ENCODE measurements at places on chromosomes 16 and 17.

DNA sequence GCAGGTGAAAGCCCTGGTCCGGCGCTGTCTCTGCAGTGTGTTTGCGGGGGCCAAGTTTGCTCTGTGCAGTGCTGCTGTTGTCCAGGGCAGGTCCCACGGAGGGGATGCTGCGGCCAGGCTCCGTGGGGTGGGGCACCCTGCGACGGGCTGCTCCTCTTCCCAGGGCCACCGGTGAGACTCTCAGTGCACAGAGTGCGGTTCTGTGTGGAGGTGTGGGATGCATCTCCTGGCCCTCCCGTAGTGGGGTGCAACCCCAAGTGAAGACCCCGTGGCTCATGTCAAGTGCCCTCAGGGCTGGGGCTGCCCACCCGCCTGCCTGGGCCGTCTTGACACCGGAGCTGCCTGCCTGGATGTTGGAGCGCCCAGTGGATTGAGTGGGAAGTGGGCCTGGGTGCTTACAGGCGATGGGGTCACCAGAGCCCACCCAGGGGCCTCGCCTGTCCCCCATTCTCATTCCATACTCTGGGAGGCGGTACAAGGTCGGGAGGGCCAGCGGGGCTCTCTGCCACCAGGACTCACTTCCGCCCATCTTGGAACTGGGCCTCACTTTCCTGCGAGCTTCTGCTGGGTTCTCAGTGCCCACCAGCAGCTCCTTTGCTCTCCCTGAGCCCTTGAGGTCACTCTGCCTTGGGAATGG lies 119.9 kb downstream of the BANP start:
- no peak for DNase-seq

GRCh38 chr16:17275076-17276009 lies 195.4 kb downstream of the XYLT1 start:
- DNase-seq = no peak

DNA sequence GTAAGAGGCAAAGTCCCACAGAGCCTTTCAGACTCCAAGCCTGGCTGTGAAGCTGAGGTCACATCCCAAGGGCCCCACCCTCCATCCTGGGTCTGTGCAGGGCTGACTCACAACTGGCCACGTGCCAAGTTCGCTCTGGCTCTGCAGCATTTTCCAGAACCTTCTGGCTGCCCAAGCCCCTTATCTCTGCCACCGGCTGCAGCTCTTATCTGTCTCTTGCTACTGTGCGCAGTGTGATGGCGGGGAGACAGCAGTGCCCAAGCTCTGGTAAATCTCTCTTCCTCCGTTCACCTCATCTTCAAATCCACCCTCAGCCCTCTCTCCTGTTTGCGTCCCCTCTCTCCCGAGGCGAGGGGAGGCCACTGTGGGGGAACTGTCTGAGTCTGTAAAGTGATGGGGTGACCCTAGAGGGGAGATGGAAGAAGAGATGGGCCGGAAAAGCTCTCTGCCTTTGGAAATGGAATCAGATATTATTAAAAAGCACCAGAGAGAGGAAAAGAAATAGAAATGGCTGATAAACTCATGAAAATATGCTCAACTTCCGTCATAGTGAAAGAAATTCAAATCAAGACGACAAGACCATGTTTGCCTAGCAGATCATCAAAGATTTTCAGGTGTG lies 162.7 kb upstream of the CDC42EP4 start:
- DNase-seq = no peak

DNA sequence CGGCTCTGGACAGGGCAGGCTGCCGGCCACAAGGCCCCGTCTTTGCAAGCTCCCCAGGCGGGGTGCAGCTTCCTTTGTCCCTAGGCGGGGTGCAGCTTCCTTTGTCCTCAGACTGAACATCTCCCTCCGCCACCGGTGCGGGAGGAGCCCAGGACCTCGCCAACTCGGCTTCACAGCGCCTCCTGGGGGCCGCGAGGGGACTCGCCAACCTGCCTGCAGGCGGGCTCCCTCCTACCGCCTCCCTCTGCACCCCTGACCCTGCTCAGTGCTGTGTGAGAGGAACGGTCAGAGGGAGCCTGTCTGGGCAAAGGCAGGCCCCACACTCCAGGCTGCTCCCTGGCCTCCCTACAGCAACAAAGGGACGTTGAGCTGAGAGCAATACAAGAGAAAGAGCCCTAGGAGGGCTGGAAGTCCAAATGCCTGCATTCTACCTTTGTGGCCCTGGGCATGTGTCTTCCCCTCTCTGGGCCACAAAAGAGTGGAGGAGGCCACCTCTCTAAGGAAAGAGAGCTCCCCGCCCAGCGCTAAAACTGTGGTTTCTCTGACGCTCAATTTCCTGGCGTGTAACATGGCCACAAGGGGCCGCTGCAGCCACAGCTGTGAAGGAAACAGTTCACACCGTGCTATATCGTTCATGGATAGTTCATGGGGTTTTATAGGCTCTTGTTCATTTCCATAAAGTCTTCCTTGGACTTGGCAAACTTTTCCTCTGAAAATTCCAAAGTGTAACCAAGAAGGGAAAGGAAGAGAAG lies 20.9 kb upstream of the KRT19 start:
- peak; percentile 81 for DNase-seq

GRCh38 chr17:6749519-6749918 lies 6.3 kb upstream of the XAF1 start:
- DNase-seq = no peak

- no peak for DNase-seq
Measured at GRCh38 chr17:71900621-71901229, 220.1 kb upstream of the SOX9 start.

DNA sequence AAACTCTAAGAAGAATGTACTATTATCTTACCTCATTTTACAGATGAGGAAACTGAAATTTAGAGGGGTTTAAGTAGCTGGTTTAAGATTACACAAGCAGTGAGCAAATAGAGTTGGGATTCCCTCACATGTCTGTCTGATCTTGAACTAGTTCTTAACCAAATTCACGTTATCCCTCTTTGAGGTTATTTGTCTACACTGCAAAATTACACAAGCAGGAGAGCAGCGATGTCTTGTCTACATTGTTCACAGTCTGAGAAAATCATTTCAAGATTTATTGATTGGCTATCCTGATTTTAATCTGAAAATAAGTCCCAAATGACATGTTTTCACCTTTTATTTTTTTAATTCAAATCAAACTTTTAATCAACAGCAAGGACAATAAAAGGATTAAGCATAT lies 56.9 kb downstream of the SOX9 start:
- DNase-seq = no peak

- peak; percentile 69 for DNase-seq
Measured at GRCh38 chr17:74543891-74544760, 1.8 kb downstream of the CD300C start.

- no peak for DNase-seq
Measured at GRCh38 chr17:68613739-68614298, 12.7 kb upstream of the FAM20A start.

DNA sequence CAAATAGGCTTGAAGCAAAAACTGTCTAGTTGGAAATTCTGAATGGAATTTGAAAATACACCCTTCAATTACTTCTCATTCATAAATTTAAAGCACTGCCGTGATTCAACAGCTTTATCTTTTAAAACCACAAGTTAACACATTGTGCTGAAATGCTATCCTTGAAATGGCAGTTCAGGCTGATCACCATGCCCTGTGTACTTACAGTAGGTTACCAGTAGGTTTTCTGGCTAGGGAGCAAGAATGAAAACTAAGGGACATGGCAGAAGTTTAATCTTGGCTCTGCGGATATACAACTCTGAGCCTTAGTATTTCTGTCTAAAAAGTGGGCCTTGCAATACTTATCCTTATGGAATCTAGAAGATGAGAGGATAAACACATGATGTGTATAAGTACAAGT lies 28.0 kb downstream of the NXPH3 start:
- no peak for DNase-seq

- peak; percentile 89 for DNase-seq
Measured at GRCh38 chr17:82920150-82920549, 80.3 kb upstream of the ZNF750 start.

- no peak for DNase-seq
Measured at GRCh38 chr16:15708096-15708495, 58.1 kb downstream of the NDE1 start.

DNA sequence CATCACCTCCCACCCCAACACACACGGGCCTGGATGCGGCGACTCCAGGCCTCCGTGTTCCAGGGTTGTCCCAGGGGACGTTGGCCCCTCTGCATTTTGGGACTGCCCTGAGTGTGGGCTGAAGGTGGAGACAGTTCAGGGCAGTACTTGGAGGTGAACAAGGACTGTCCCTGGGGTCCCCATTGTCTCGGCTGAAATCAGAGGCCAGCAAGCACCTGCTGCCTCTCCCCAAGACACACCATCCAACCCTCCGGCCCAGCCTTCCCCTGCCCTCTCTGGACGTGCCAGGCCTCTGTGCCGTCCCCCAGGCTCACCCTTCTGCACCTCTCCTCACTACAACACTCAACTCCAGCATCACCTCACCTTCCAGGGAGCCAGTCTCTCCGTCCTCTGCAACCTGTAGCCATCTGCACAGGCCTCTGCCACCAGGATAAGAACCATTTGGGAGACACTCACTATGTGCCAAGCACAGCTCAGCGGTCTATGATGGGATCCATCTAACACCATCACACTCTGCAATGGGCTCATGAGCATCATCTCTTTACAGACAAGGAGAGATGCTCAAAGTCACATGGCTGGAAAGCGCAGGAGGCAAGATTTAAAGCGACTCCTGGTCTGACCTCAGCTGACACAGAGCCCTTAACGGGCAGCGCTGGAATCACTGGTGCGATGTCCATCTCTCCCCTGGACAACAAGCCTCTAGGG lies 104.5 kb upstream of the SEC14L1 start:
- peak; percentile 63 for DNase-seq

DNA sequence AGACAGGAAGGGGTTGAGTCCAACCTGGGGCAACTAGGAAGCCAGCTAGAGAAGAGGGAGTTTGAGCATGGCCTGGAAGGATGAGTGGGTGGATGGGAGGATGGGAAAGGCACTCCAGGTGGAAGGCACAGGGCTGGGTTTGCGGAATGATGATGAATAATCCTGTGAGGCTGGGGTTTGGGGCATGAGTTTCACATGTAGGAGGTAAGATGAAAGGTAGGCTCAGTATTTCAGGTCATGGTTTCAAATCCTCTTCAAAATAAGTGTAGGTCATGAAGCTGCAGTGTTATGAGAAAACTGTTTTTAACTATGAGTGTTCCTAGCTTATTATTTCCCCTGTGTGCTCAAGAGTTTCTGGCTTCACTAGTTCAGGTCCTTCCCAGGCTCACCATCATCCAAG lies 130.3 kb downstream of the SKAP1 start:
- no peak for DNase-seq

DNA sequence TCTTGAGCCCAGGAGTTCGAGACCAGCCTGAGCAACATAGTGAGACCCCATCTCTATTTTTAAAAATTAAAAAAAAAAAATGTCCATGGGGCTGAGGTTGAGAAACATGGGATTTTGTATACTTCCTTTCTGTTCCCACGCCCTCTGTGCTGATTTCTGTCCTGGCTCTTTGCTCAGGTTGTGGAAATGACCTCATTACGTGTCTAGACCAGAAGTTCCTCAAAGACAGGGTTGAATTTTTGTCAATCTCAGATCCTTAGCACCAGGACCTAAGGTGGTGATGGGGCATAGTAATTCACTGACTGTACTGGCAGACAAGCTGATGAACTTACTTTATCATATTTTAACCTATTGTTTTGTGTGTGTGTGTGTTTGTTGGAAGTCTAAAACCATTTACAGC lies 11.2 kb upstream of the HNF1B start:
- DNase-seq = no peak

- no peak for DNase-seq
Measured at GRCh38 chr16:7629571-7629970, 296.9 kb downstream of the RBFOX1 start.

DNA sequence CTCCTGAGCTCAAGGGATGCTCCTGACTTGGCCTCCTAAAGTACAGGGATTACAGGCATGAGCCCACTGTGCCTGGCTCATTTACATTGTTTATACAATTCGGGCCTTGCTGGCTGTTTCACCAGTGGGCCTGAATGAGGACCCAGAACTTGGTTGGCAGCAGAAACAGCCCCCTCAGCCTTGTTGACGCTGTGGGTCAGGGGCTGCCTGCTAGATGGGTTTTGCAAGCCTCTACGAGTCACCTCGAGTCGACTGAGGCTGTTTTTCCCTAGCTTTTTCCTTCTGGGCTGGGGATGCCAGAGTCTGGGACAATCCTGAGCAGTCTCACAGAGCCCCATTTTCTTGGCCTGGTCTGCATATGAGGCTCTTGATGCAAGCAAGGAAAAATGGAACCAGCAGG lies 16.1 kb downstream of the PPL start:
- DNase-seq = no peak

GRCh38 chr17:77808686-77809425 lies 149.6 kb upstream of the TNRC6C start:
- no peak for DNase-seq

- DNase-seq = no peak
Measured at GRCh38 chr17:652314-652713, 62.3 kb downstream of the VPS53 start.

GRCh38 chr17:36591434-36592315 lies at the start of gene DHRS11:
Gene DHRS11, plus strand, starts transcription at chr17:36591879. Its CDS starts 131 bp downstream, at chr17:36592010.
- peak; percentile 76 for DNase-seq

DNA sequence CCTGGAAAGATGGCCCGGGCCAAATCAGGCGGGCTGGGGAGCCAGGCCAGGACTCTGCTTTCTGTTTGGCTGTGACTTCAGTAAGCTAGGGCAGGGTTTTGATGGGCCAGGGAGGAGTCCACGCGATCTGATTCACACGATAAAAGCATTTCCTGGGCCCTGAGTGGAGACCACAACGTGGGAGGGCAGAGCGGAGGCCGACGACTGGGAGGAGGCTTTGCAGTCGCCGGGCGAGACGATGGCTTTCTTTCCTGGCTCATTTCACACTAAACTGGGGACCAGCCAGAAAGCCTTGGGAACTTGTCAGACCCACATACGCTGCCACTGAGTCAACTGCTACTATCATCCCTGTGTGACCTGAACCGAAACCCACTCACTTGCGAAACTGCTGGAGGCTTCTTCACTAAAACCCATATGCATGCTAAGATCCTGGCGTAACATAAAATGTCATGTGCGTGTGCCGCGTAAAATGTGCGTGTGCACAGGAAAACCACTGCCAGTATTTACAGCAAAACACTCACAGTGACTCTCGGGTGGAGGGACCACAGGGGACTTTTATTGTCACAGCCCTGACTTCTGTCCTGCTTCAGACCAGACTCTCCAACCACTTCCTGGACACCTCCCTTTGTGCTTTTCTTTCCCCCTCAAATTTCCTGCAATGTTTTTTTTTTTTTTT lies 14.2 kb upstream of the RHBDF2 start:
- DNase-seq = no peak

- no peak for DNase-seq
Measured at GRCh38 chr17:67982686-67983382, 13.4 kb downstream of the C17orf58 start.

- DNase-seq = no peak
Measured at GRCh38 chr17:77749321-77749751, 209.2 kb upstream of the TNRC6C start.

- DNase-seq = no peak
Measured at GRCh38 chr17:52505601-52506000, 347.1 kb upstream of the CA10 start.

DNA sequence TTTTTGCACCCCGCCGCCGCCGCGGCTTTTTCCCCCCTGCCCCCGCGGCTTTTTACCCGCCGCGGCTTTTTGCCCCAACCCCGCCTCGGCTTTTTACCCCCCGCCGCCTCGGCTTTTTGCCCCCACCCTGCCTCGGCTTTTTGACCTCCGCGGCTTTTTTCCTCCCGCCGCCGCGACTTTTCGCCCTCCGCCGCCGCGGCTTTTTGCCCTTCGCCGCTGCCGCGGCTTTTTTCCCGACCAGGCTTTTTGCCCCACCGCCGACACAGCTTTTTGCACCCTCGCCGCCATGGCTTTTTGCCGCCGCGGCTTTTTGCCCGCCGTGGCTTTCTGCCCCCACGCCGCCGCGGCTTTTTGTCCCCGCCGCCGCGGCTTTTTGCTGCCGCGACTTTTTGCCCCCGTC lies 137.0 kb upstream of the TP53TG3D start:
- DNase-seq = no peak

GRCh38 chr17:48997103-48997826 lies at the start of gene IGF2BP1:
Gene IGF2BP1, plus strand, starts transcription at chr17:48997385. Its CDS starts 361 bp downstream, at chr17:48997746.
- DNase-seq = no peak
